Heart right ventricle (tissue), 16 donors: ENCODE measurements at places on chromosomes 6 and 20. TPM values are rescaled to one million over a fixed set of nuclear protein-coding genes. Genes with fewer than 3 reads are reported as not detected.

- peak overlapping the region; percentile 57 for H3K27ac ChIP-seq
- H3K36me3 ChIP-seq = no peaks in the 10 kb centered on the region
- no peak overlapping the region for H3K4me3 ChIP-seq
- peak; percentile 77 for DNase-seq
Observed at GRCh38 chr6:150403458-150404246, 34.8 kb downstream of the IYD start.

GRCh38 chr20:63774306-63774705 lies 34.7 kb downstream of the SLC2A4RG start:
- DNase-seq = no peak
- H3K27ac ChIP-seq = no peak overlapping the region
- no peaks in the 10 kb centered on the region for H3K27me3 ChIP-seq
- peaks cover 20% of the 10 kb centered on the region for H3K36me3 ChIP-seq
- no peak overlapping the region for H3K4me3 ChIP-seq

- no peaks in the 10 kb centered on the region for H3K36me3 ChIP-seq
- H3K27me3 ChIP-seq = no peaks in the 10 kb centered on the region
- H3K27ac ChIP-seq = no peak overlapping the region
- H3K4me3 ChIP-seq = no peak overlapping the region
Observed at GRCh38 chr6:21147995-21148394, 445.6 kb upstream of the SOX4 start.

- H3K4me3 ChIP-seq = no peak overlapping the region
- DNase-seq = peak; percentile 35
- H3K27me3 ChIP-seq = no peaks in the 10 kb centered on the region
- H3K27ac ChIP-seq = no peak overlapping the region
- peaks cover 28% of the 10 kb centered on the region for H3K4me1 ChIP-seq
- H3K36me3 ChIP-seq = no peaks in the 10 kb centered on the region
Observed at GRCh38 chr6:71473926-71474325, 185.3 kb downstream of the OGFRL1 start.

DNA sequence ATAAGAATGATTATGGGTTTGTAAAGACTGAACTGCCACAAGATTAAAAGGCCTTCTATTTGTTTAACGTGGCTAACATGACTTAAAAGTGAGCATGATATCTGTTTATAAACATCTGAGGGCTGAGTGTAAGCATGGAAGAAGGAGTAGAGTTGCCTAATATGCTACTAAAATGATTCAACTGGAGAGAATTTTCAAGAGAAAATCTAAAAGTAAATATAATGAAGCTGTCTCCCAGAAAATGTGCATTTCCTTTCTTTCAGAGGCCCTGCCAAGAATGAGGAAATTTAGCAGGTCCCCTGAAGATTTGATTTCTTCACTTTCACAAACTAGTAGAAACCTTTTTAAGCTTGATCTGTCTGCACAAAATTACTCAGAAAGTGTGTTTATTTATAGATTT lies 4.2 kb upstream of the EYA4 start:
- DNase-seq = no peak
- no peaks in the 10 kb centered on the region for H3K4me1 ChIP-seq
- no peak overlapping the region for H3K4me3 ChIP-seq
- no peak overlapping the region for H3K27ac ChIP-seq
- no peaks in the 10 kb centered on the region for H3K36me3 ChIP-seq
- H3K27me3 ChIP-seq = peaks cover 4% of the 10 kb centered on the region

GRCh38 chr6:5537967-5538366 lies 276.7 kb downstream of the FARS2 start:
- H3K36me3 ChIP-seq = no peaks in the 10 kb centered on the region
- no peaks in the 10 kb centered on the region for H3K4me1 ChIP-seq
- DNase-seq = no peak
- H3K4me3 ChIP-seq = no peak overlapping the region
- H3K27me3 ChIP-seq = no peaks in the 10 kb centered on the region

DNA sequence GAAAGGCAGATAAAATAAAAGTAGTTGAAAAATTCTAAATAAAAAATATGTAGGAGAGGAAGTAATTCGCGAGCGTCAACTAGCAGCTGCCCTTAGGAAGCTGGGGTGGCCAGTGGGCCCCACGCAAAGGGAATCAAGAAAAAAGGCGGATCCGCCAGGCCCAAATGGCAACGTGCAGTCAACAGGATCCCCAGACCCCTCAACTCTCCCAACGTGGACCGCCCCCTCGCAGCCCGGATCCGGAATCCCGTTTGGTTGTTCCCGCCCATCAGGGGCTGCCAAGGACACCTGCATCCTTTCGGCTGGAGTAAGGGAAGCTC lies 296 bp downstream of the DZANK1 start:
- peak overlapping the region; percentile 73 for H3K27ac ChIP-seq
- H3K36me3 ChIP-seq = peaks cover 24% of the 10 kb centered on the region
- H3K4me3 ChIP-seq = peak overlapping the region; percentile 86
- no peak for DNase-seq
- peaks cover 23% of the 10 kb centered on the region for H3K4me1 ChIP-seq

GRCh38 chr6:92942549-92942948 lies 476.8 kb downstream of the EPHA7 start:
- no peaks in the 10 kb centered on the region for H3K4me1 ChIP-seq
- H3K27me3 ChIP-seq = no peaks in the 10 kb centered on the region
- H3K4me3 ChIP-seq = no peak overlapping the region
- H3K27ac ChIP-seq = no peak overlapping the region

- H3K27me3 ChIP-seq = no peaks in the 10 kb centered on the region
- no peaks in the 10 kb centered on the region for H3K36me3 ChIP-seq
- H3K27ac ChIP-seq = no peak overlapping the region
- H3K4me1 ChIP-seq = no peaks in the 10 kb centered on the region
- H3K4me3 ChIP-seq = no peak overlapping the region
Observed at GRCh38 chr20:53805895-53806384, 212.3 kb upstream of the ZNF217 start.

GRCh38 chr6:26550250-26550993 lies 12.3 kb downstream of the HMGN4 start:
- peak overlapping the region; percentile 59 for H3K4me3 ChIP-seq
- no peaks in the 10 kb centered on the region for H3K27me3 ChIP-seq
- H3K4me1 ChIP-seq = peaks cover 20% of the 10 kb centered on the region
- peak; percentile 73 for DNase-seq

- H3K27me3 ChIP-seq = no peaks in the 10 kb centered on the region
- no peak for DNase-seq
- no peaks in the 10 kb centered on the region for H3K36me3 ChIP-seq
Observed at GRCh38 chr6:17493286-17493685, 99.9 kb downstream of the CAP2 start.

- H3K4me3 ChIP-seq = no peak overlapping the region
- H3K36me3 ChIP-seq = no peaks in the 10 kb centered on the region
- no peak for DNase-seq
- H3K4me1 ChIP-seq = no peaks in the 10 kb centered on the region
Observed at GRCh38 chr6:25506020-25506419, 146.0 kb upstream of the SCGN start.

- no peak overlapping the region for H3K4me3 ChIP-seq
- no peaks in the 10 kb centered on the region for H3K36me3 ChIP-seq
- no peak overlapping the region for H3K27ac ChIP-seq
- H3K4me1 ChIP-seq = no peaks in the 10 kb centered on the region
Observed at GRCh38 chr6:139653111-139653510, 278.7 kb upstream of the CITED2 start.

GRCh38 chr6:162270966-162271365 lies 456.6 kb downstream of the PRKN start:
- H3K4me1 ChIP-seq = no peaks in the 10 kb centered on the region
- H3K27me3 ChIP-seq = no peaks in the 10 kb centered on the region
- H3K27ac ChIP-seq = no peak overlapping the region

- H3K4me3 ChIP-seq = peak overlapping the region; percentile 97
- H3K4me1 ChIP-seq = peaks cover 8% of the 10 kb centered on the region
- DNase-seq = no peak
Observed at GRCh38 chr6:157981132-157981394, 600 bp upstream of the SYNJ2 start.

GRCh38 chr6:80173411-80173810 lies 66.9 kb downstream of the BCKDHB start:
- no peaks in the 10 kb centered on the region for H3K27me3 ChIP-seq
- no peak overlapping the region for H3K27ac ChIP-seq
- DNase-seq = no peak
- no peak overlapping the region for H3K4me3 ChIP-seq
- H3K36me3 ChIP-seq = no peaks in the 10 kb centered on the region

DNA sequence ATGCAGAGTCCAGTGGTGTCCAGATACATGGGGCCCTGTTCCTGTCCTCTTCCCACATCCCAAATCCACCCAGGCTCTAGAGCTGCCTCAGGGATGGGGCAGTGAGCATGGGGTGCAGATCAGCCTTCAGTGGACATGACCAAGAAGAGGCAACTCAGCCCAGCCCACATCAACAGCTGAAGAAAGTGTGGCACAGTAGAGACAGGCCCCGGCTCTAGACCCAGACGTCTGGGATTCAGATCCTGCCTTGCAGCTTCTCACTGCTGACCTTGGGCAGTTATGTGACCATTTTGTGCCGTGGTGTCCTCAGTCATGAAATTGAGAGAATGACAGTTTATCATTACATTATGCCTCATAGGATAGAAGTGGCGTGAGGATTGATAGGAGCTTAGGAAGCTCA lies 54.6 kb upstream of the CST7 start:
- no peak overlapping the region for H3K27ac ChIP-seq
- no peaks in the 10 kb centered on the region for H3K4me1 ChIP-seq
- no peaks in the 10 kb centered on the region for H3K27me3 ChIP-seq
- no peaks in the 10 kb centered on the region for H3K36me3 ChIP-seq

- no peaks in the 10 kb centered on the region for H3K36me3 ChIP-seq
- no peak overlapping the region for H3K27ac ChIP-seq
- DNase-seq = no peak
- no peaks in the 10 kb centered on the region for H3K4me1 ChIP-seq
- no peak overlapping the region for H3K4me3 ChIP-seq
Observed at GRCh38 chr6:20582586-20583443, 48.6 kb downstream of the CDKAL1 start.

DNA sequence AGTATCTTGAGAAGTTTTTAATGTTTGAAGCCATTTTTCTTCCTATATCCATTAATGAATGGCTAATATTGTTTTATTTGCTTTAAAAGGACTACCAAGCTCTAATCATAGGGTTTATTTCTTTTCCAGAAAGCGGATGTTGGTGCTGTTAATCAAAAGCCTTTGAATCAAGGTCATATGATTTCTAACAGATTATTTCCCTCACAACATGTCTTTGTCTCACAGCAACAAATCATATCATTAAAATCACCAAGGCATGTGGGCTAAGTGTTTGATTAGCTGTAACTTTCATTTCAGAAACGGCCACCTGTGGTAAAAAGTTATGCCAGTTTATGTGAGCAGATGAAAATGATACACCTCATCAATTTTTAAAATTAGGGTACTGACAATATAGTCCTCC lies 21.7 kb downstream of the TRAF3IP2 start:
- no peaks in the 10 kb centered on the region for H3K36me3 ChIP-seq
- H3K27me3 ChIP-seq = no peaks in the 10 kb centered on the region
- no peak for DNase-seq
- H3K4me3 ChIP-seq = no peak overlapping the region

- no peak overlapping the region for H3K27ac ChIP-seq
- H3K4me3 ChIP-seq = no peak overlapping the region
- no peaks in the 10 kb centered on the region for H3K4me1 ChIP-seq
- H3K27me3 ChIP-seq = no peaks in the 10 kb centered on the region
- H3K36me3 ChIP-seq = no peaks in the 10 kb centered on the region
Observed at GRCh38 chr6:122075917-122076316, 323.5 kb upstream of the HSF2 start.

GRCh38 chr20:63015662-63016361 lies 9.0 kb upstream of the BHLHE23 start:
- peaks cover 84% of the 10 kb centered on the region for H3K27me3 ChIP-seq
- DNase-seq = peak; percentile 5
- no peaks in the 10 kb centered on the region for H3K4me1 ChIP-seq
- H3K27ac ChIP-seq = no peak overlapping the region
- no peak overlapping the region for H3K4me3 ChIP-seq

- DNase-seq = peak; percentile 18
- no peaks in the 10 kb centered on the region for H3K36me3 ChIP-seq
Observed at GRCh38 chr6:83853178-83854000, at the start of gene RIPPLY2. Gene RIPPLY2 (plus strand): TSS chr6:83853360. CDS start chr6:83853417, 57 bp downstream.

- no peak overlapping the region for H3K4me3 ChIP-seq
- H3K27me3 ChIP-seq = no peaks in the 10 kb centered on the region
- DNase-seq = no peak
- peak overlapping the region; percentile 78 for H3K27ac ChIP-seq
Observed at GRCh38 chr6:36865835-36866234, 8.8 kb downstream of the PPIL1 start.

DNA sequence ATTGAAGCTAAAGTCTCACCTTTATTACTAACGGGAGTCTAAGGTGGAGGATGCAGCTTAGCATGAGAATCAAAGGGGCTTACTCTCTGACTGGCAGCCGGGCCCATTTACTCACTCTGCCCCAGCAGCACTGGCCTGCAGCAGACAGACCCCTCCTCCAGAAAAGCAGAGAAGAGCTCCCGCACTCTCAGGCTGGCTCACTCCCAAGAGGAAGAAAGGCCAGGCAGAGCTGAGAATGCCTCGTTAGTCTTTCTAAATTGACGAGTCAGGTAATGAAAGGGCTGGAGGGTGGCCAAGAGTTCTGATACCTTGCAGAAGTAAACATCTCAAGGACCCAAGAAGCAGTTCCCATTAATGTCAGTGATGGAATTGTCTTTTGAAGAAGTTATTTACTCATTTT lies 44.5 kb upstream of the IL20RA start:
- no peaks in the 10 kb centered on the region for H3K27me3 ChIP-seq
- no peaks in the 10 kb centered on the region for H3K4me1 ChIP-seq
- H3K4me3 ChIP-seq = no peak overlapping the region
- H3K36me3 ChIP-seq = no peaks in the 10 kb centered on the region
- DNase-seq = no peak
- no peak overlapping the region for H3K27ac ChIP-seq

- no peak overlapping the region for H3K27ac ChIP-seq
- H3K4me3 ChIP-seq = no peak overlapping the region
- H3K4me1 ChIP-seq = no peaks in the 10 kb centered on the region
- H3K36me3 ChIP-seq = no peaks in the 10 kb centered on the region
- no peak for DNase-seq
Observed at GRCh38 chr6:2185466-2185865, 59.9 kb downstream of the GMDS start.

GRCh38 chr6:39961178-39961577 lies 26.9 kb upstream of the MOCS1 start:
- no peaks in the 10 kb centered on the region for H3K36me3 ChIP-seq
- no peaks in the 10 kb centered on the region for H3K4me1 ChIP-seq
- H3K4me3 ChIP-seq = no peak overlapping the region
- H3K27ac ChIP-seq = no peak overlapping the region

SPATS1 gene
- not detected for polyA plus RNA-seq

SUMO4 gene
- 0.06 TPM for polyA plus RNA-seq

WFDC12 gene
- not detected for polyA plus RNA-seq

EXOC2 gene
- 4.0 TPM for polyA plus RNA-seq

TNXB gene
- 96.7 TPM for polyA plus RNA-seq

BTN1A1 gene
- not detected for polyA plus RNA-seq

PRICKLE4 gene
- 6.1 TPM for polyA plus RNA-seq

BPI gene
- not detected for polyA plus RNA-seq

MACROD2 gene
- polyA plus RNA-seq = 0.28 TPM

PRSS16 gene
- polyA plus RNA-seq = not detected

SLC22A7 gene
- not detected for polyA plus RNA-seq

SLC22A16 gene
- not detected for polyA plus RNA-seq
